Upper lobe of right lung (tissue), 1 donor: ENCODE measurements at places on chromosomes 6 and 20. TPM values are rescaled to one million over a fixed set of nuclear protein-coding genes. Genes with fewer than 3 reads are reported as not detected.

DNA sequence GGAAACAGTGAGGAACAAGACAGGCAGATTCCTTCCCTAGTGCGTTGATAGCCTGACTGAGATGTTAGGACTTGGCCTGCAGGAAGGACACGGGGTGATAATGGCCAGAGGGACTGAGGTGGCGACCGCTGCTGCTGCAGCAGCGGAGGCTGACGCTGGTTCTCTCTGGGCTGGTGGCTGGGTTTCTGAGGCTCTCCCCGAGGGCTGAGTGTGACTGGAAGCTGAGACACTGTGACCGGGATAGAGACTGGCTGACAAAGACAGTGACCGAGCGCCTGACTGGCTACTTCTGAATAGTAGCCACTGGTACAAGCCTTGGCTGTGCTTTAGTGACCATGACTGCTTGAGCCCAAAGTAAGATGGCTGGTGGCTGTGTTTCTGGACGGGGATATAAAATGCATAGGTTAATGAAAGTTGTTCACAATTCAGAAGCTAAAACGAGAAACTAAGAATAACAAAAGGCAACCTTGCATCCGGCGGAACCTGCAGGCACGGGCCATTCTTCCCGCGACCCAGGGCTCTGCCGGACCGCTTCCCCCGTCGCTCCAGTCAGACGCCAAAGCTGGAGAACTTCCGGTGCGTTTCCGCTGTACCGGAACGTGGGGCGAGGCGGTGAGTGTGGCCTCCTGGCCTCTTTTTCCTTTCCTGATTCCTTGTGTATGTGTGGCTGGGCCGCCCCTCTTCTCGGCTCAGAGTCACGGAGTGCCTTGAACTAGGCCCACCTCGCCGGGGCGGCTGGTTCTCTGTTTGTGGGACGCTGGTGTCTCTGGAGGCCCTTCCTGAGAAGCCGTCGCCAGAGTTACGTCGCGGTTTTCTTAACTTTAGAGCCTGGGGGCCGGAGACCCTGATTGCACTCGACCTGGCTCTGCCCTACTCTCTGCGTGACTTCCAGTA is at the start of gene AAR2:
AAR2 (plus strand) TSS at position 587 of the 894 bp plus-strand sequence. CDS start 3,391 bp downstream, outside the sequence.
- peak within 1 kb of the TSS; percentile 78 for H3K27ac ChIP-seq
- peaks cover 20% of the 10 kb centered on the region for H3K4me1 ChIP-seq
- peak; percentile 89 for DNase-seq

DNA sequence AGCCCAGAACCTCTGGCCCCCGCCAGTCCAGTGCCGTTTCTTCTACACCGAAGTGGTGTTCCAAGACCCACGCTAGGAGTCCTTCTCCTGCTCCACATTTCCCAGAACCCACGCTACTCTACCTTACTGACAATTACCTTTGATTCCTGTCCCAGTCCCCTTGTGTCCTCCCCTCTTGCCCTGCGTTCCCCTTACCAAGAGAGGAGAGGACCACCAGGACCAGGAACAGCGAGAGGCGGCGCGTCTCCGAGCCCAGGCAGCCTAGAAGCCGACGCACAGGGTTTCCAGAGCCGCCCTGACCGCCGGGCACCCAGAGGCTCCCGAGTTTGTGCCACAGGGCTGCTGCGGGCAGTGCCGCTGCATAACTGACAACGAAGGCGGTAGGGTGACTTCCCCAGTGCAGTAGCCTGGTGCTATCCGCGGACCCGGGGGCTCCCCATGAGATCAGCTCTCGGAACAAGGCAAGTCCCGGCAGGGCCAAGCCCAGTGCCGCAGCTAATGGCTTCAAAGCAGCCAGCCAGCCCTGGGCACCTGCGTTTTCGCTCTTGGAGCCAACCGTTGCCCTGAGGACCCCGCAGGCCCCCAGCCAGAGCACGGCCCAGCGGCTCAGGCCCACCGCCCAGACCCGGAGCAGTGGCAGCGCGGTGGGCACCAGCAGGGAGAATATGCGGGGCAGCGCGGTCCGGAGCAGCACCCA is 512 bp downstream of the TAP1 start:
- DNase-seq = peak; percentile 82
- H3K4me1 ChIP-seq = peaks cover 23% of the 10 kb centered on the region
- H3K4me3 ChIP-seq = peak overlapping the region; percentile 98
- peak overlapping the region; percentile 97 for H3K27ac ChIP-seq
- H3K27me3 ChIP-seq = no peaks in the 10 kb centered on the region

DNA sequence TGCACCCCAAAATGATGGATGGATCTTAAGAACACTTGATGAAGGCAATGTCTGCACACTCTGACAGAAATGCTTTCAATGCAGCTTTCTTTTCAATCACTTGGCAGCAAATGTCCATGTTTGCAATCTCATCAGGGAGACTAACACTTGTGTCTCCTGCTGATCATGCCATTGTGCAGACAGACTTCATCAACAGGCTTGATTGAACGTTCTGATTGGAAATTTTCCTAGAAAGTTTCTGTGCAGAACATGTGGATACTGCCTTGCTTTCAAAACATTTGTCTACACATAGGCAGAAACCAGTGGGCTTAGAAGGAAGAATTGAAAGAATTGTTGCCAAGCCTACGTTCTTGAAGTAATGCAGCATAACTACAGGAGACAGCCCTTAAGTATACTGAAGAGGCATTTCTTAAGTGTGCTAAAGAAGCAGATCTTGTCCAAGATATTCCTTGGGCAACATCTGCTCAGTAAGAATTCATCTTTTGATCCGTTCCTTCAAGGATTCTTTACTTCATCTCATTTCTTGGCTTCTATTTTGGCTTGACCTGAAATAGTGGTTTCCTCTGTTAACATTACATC is 120.4 kb upstream of the PLCB4 start:
- H3K27ac ChIP-seq = no peak overlapping the region
- H3K36me3 ChIP-seq = no peaks in the 10 kb centered on the region
- H3K4me3 ChIP-seq = no peak overlapping the region
- no peaks in the 10 kb centered on the region for H3K27me3 ChIP-seq
- no peaks in the 10 kb centered on the region for H3K4me1 ChIP-seq
- no peak for DNase-seq

TP53TG5 gene
- not detected for total RNA-seq

MYMX gene
- total RNA-seq = 0.52 TPM

KIF25 gene
- 0.96 TPM for total RNA-seq
